ENCODE measurements at places on chromosomes 16 and 17.

DNA sequence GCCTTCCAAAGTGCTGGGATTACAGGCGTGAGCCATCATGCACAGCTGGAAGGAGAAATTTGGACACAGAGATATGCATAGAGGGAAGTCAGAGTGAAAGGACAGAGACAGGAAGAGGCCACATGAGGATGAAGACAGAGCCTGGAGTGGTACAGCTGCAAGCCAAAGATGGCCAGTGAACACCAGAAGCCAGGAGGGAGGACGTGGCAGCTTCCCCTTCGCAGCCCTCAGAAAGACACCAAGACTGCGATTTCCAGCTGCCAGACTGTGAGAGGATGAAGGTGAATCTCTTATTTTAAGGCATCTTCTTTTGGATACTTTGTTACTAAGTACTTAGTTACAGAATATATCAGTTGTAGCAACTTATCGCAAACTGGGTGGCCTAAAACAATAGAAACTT lies 60.5 kb upstream of the PLCG2 start:
- no peak for DNase-seq

- DNase-seq = no peak
Observed at GRCh38 chr17:30476726-30477082, 504 bp upstream of the GOSR1 start.

- no peak for DNase-seq
Observed at GRCh38 chr16:59305850-59306249, 571.7 kb upstream of the GOT2 start.

- DNase-seq = no peak
Observed at GRCh38 chr17:17989618-17990017, 17.0 kb downstream of the DRC3 start.

- no peak for DNase-seq
Observed at GRCh38 chr17:80389011-80389995, 25.7 kb upstream of the ENDOV start.

All from CD4-positive, alpha-beta T cell treated with Interleukin-4 for 1 hour (primary cell).